ENCODE measurements at places on chromosomes 12 and 14.

- DNase-seq, result no peak
Measured at GRCh38 chr12:62919838-62920237, 15.1 kb downstream of the PPM1H start.

- DNase-seq, result no peak
Measured at GRCh38 chr12:43653289-43653915, 101.4 kb upstream of the ADAMTS20 start.

GRCh38 chr14:105980224-105980623, 453.8 kb downstream of the TMEM121 start:
- DNase-seq, result no peak

GRCh38 chr12:111673503-111673902, 12.3 kb downstream of the BRAP start:
- no peak for DNase-seq

GRCh38 chr12:51247523-51248206, 9.0 kb downstream of the DAZAP2 start:
- DNase-seq, result no peak

DNA sequence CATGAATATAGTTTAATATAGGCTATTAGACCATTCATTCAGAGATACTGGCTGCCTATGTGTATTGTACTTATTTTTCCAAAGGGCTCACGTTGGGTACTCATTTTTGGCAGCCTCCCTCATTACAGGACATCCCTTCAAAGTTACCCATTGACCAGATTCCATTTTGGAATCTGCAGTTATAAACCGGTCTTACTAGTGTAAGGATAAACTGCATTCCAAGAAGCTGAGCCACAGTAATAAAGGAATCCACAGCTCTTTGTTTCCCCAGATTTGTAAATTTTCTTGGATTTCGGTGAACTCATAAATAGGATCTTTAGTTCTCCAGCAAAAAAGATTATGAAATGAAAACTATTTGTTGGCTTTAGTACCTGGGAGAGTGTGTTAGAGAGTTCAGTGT, 18.9 kb upstream of the CFL2 start:
- no peak for DNase-seq

GRCh38 chr14:104187121-104187889, 48.9 kb downstream of the KIF26A start:
- no peak for DNase-seq

DNA sequence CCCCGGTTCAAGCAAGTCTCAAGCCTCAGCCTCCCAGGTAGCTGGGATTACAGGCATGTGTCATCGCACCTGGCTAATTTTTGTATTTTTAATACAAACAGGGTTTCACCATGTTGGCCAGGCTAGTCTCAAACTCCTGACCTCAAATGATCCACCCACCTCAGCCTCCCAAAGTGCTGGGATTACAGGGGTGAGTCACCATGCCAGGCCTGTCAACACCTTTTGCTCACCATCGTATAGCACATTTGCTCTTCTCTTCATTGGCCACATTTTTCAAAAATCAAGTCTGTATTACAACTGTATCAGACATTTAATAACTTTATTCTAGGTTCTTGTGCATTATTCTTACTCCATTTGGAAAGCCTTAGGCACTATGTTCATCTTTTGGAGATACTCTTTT, 50.3 kb downstream of the BCAT1 start:
- DNase-seq, result no peak

DNA sequence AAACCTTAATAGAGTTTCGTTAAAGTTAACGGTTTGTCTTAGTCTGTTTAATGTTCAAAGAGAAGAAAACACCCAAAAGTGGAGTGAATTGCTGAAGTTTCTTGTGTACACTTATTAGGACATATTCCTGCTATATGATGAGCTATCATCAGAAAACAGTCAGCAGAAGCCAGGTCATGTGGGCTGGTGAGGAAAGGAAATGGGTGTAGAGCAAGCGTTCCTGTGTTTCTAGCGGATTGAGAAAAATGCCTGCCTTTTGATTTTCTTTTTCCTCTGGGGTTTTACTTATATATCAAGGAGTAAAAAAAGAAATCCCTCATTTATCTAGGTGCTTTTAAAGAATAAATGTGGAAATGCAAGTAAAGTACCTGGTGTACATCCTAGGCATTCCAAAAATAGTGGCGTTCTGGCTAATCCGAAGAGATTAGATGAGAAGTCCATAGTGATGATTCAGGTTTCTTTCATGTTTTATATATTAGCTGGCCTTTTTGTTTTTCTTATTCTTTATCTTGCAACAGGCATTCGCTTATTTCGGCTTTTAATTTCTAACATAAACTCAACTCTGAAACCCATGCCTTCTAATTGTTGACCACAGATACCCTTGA, 50.7 kb downstream of the FLRT2 start:
- peak; percentile 21 for DNase-seq

- no peak for DNase-seq
Measured at GRCh38 chr12:106123551-106124081, 15.1 kb downstream of the NUAK1 start.

- no peak for DNase-seq
Measured at GRCh38 chr14:37403626-37404025, 191.4 kb downstream of the FOXA1 start.
